ENCODE measurements at places on chromosomes 11 and 22.

DNA sequence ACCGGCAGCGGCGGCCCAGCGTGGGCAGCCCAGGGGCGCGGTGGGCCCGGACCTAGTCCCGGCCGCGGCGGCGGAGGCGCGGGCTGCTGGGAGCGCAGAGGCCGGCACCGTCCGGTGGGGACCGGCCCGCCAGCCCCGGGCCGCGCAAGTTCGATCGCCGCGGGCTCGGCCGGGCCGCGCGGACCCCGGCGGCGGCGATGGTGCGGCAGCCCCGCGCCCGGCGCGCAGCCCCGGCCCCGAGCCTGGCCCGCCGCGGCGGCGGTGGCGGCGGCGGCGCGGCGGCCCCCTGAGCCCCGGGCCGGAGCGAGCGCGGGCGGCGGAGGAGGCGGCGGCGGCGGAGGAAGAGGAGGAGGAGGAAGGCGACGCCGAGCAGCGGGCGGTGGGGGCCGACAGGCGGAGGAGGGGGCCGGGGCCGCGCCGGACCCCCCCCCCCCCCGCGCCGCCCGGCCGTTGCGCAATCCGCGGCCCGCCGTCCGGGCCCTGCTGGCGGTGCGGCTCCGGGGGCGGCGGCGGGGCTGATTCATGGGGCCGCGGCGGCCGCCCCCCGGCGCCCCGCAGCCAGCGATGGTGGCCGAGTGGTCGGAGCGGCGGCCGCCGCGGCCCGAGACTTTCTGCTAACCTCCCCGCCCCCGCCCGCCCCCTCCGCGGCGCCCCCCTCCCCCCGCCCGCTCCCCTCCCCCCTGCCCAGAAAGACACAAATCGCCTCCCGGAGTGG is 1251.9 kb downstream of the BRD1 start:
- no peak for DNase-seq

GRCh38 chr11:65726660-65727059 is 6.1 kb upstream of the RNASEH2C start:
- no peak for DNase-seq

DNA sequence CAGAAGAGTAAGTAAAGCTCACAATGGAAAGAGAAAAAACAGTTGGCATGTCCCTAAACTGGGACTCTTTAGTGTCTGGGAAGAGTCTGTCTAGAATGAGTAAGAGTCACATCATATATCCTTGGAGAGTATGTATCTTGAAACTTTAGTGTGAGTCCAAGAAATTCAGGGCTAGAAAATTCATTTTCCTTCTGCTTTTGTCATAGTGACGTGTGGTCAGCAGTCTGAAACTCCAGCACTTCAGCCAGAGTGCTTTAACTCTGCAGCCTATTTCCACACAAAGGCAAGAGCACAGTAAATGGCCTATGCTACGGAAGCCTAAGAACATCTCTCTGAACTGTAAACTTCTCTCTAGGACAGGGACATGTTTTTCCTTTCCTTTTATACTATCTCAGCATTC is 174.1 kb downstream of the FAM181B start:
- DNase-seq, result no peak

DNA sequence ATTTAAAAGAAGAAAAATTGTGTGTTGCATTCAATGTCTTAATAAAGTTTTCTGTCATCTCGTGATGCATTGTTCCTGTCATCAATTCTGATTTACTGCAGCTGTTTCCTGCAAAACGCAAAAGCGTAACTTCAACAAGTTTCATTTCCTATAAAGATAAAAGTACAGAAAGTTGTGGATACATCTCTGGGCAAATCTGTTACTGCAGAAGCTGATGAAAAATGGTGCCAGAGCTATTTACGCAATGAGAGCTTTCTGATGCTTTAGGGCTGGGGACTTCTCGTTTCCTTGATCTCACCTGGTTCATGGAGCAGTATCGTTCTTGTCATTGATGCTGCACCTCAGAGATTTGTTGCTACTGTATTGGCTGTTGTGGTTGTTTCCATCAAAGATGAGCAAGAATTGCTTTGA is 15.5 kb upstream of the MS4A12 start:
- no peak for DNase-seq

GRCh38 chr11:31690041-31690440 is 121.1 kb downstream of the PAX6 start:
- no peak for DNase-seq

GRCh38 chr11:36379653-36380052 is 83.6 kb downstream of the PRR5L start:
- DNase-seq, result no peak

- no peak for DNase-seq
Measured at GRCh38 chr22:45511847-45512261, 9.2 kb downstream of the FBLN1 start.

DNA sequence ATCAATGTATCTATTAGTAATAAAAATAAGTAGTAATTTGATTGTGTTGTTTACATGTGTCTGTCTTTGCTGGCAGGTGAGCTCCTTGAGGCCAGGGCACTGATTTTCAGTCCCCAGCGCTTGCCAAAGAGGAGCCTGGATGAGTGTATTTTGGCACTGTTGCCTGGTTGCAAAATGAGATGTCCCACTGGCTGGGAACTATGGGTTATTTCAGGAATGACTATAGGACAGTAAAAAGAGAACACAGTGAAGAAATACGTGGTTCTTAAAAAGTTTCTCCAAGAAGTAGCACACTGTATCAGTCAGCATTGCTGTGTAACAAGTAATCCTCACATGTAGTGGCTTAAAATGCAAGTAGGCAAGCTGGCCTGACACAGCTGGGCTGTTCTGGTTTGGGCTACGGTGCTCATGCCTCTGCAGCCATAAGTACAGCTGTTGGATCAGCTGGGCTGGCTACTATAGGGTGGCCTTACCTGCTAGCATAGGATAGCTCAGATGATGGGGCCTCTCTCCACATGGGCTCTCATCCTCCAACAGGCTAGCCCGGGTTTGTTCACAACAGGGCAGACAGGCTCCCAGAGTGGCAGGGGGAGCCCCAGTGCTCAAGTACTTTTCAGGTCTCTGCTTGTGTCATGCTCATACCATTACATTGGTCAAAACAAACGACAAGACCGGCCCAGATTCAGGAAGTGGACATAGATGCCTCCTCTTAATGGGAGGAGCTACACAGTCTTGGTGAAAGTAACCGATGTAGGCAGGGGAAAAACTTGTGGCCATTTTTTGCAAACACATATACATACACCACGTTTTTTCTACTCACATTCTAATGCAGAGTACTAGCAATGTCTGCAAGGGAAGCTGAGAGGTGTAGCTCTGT is 399.1 kb downstream of the LARGE1 start:
- DNase-seq, result no peak
